ENCODE measurements at places on chromosomes 11 and 22.

DNA sequence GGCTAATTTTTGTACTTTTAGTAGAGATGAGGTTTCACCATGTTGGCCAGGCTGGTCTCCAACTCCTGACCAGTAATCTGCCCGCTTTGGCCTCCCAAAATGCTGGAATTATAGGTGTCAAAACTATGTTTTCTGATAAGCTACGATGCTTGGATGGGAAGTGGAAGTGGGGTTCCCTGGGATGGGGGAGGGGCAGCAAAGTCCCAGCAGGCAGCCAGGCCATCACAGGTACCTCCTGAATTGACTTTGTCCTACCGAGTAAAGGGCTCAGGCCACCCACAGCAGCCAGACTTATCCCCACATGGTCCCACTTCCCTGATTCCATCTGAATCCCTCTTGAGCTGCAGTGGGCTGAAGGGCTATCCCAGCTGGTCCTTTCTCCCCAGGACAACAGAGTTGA lies 6.9 kb downstream of the FTH1 start:
- no peak for DNase-seq

DNA sequence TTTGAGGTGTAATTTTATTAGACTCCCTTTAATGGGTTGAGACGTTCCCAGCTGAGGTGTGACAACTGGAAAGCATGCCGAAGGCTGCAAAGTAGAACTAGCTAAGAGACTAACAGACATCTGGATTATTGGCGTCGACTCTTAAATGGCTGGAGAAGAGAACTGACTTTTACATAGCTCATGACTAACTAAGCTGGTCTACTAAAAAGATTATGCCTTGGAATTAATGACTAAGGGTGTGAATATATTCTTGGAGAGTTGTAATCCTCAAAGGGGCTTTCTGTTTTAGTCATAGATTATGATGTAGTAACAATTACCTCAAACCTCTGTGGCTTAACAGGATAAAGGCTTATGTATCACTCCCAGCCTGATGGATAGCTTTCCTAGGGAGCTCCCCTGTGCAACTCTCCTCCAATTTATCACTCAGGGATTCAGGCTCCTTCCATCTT lies 39.5 kb upstream of the SLC5A12 start:
- DNase-seq, result no peak

DNA sequence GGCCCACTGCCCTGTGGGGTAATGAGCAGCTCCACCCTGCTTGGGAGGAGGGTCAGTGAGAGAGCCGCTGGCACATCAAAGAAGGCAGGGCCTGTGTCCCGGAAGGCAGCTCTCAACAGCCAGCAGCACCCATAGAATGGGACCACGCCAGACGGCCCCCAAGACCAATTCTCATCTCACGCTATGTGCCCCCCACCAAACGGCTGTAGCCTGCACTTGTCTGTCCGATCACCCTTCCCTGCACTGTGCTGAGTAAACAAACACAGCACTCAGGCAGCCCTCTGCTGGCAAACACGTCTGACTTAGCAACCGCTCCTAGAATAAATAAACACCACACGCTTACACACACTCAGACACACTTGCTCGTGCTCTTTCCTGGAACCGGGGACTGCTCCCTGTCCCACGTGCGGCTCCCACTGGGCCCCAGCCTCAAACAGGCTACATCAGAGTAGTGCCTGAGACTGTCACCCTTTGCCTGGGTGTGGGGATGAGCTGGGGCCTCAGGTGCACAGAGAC lies 53.2 kb upstream of the CDON start:
- peak; percentile 78 for DNase-seq

DNA sequence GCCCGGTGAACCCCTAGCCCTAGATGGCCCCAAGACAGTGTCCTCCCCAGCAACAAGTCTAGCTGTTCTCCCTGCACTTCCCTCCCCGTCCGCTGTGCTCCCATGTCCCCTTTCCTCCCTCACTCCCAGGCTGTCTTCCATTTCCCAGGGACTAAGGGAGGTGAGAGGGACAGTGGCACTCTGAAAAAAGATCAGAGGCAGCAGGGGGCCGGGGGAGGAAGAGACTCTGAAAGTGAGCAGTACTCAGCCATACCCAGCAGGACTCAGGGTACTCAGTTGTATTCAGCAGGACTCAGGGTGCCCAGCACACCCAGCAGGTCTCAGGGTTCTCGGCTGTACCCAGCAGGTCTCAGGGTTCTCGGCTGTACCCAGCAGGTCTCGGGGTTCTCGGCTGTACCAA lies 48.4 kb upstream of the THY1 start:
- DNase-seq, result no peak

- no peak for DNase-seq
Observed at GRCh38 chr11:26095340-26095739, 236.6 kb upstream of the ANO3 start.

DNA sequence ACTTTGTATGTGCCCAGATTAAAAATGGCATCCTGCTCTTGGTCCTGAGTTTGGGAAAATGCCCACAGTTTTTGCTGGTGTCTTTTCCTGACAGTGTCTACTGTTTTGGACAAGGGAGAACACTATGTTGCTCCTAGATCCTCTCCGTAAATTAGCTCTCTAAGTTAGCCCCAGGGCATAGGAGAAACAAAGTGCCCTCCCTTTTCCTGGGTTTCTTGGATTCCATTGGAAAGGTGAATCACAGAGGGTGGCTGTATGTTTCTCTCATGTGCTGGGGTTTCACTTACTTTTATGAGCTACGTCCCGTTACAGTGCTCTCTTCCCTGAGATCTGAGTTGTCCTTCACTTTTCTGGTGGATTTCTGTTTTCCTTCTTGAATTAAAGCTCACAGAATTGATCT lies 782.8 kb downstream of the CNTN5 start:
- DNase-seq, result no peak

- DNase-seq, result no peak
Observed at GRCh38 chr22:48694296-48694883, 1133.3 kb downstream of the BRD1 start.

- DNase-seq, result no peak
Observed at GRCh38 chr11:45144126-45145082, 2.0 kb upstream of the PRDM11 start.

- no peak for DNase-seq
Observed at GRCh38 chr22:39133871-39134270, 18.6 kb downstream of the CBX7 start.

DNA sequence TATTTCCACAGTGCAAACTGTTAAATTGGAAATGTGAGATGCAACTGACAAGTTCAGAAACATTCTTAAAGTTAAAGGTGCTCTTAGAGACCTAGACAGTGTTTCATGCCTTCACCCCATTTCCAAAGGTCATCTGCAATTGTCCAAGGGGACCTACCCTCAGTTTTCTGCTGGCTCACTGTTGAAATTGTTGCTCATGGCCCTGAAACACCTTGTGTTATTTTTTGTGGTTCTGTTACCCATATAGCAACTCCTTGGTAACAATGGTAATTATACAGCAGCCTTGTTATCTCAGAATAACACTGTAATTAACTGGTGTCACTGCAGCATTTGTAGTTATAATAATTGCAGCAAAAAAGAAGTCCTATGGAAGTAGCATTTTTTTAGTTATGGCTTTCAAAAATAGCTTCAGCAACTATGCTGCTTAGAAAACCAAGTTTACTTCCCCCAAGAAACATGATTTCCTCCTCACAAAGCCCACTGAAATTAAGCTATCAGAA lies 49.2 kb upstream of the CCDC34 start:
- no peak for DNase-seq

- DNase-seq, result no peak
Observed at GRCh38 chr22:30020511-30020910, 59.8 kb upstream of the HORMAD2 start.

GRCh38 chr22:38218661-38219622 lies 17.1 kb downstream of the MAFF start:
- no peak for DNase-seq

- DNase-seq, result peak; percentile 24
Observed at GRCh38 chr11:123166071-123166559, 28.9 kb downstream of the CLMP start.

- no peak for DNase-seq
Observed at GRCh38 chr22:38086001-38086845, 2.2 kb upstream of the SLC16A8 start.

GRCh38 chr11:119125821-119126220 lies 4.4 kb downstream of the HINFP start:
- no peak for DNase-seq

All from G401 (cell line).